ENCODE measurements at places on chromosomes 2 and 18.

DNA sequence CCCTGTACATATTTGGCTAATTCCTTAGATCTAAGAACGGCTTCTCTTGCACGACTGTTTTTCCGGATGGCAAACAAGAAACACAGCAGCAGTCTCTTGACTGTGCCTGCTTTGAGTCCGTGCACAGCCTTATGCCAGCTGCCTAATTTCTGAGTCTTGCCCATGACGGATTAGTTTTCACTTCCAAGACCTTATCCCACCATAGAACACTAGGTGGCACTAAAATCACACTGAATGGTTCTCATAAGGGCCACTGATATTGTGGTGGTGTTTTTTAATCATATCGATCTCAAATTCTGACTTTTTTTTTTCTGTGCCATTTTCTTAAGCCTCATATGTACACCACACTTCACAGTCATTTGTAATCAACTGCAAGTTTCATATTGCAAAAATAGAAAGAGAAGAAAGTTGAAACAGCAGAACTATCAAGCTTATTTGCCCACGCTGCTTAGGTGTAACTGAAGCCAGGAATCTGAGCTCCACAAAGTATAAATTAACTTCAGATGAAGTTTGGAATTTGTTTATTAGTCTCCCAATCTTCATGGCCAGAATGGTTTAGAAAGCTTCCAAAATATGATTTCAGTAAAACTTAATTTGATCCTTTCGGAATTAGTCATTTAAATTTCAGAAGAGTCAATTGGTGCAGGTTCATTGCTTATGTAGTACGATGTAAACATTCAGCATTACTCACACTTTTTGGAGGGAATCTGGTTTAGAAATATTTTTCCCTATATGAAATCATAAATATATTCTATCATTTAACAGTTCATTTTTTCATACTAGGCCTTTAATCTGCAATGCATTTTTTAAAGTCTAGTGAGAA, 45.5 kb upstream of the SCN7A start:
- DNase-seq: peak; percentile 38

DNA sequence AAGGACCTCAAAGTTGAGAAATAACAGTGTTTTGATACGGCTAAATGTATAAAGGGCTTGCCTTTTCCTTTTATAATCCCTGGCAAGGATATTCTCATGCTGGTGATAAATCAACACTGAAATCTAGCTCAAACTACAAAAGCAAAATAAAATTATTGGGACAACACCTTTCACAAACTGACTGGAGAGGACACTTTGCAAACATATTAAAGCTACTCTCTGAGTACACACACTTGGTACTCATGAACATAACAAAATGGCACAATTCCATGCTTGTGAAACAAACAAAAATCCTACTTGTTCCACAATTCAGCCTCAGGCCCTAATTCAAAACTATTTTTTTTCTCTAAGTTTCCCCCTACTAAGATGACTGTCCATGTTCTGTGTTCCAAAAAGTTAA, 305.8 kb downstream of the ETAA1 start:
- DNase-seq: no peak

DNA sequence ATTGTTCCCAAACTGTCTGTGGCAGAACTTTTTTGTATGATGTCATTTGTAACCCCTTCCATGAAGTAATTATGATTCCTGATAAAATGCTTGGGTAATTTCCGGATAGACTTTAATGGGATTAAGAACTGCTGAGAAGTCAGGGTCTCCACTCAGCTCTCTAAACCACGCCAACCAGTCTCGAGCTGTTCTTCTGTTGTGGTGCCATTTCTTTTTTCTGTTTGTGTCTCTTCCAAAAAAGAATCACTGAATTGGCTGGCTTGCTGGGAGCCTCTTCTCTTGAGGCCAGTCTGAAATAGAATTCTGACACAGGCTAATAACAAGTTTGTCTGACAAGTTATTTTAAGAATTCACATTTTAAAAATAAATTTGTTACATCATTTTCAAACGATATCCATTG, 198.9 kb downstream of the BCL2 start:
- no peak for DNase-seq

GRCh38 chr2:40178971-40179370, 272.9 kb downstream of the SLC8A1 start:
- no peak for DNase-seq

GRCh38 chr2:43345872-43346271, 119.5 kb upstream of the ZFP36L2 start:
- no peak for DNase-seq
